ENCODE measurements at places on chromosomes 12 and 14.

DNA sequence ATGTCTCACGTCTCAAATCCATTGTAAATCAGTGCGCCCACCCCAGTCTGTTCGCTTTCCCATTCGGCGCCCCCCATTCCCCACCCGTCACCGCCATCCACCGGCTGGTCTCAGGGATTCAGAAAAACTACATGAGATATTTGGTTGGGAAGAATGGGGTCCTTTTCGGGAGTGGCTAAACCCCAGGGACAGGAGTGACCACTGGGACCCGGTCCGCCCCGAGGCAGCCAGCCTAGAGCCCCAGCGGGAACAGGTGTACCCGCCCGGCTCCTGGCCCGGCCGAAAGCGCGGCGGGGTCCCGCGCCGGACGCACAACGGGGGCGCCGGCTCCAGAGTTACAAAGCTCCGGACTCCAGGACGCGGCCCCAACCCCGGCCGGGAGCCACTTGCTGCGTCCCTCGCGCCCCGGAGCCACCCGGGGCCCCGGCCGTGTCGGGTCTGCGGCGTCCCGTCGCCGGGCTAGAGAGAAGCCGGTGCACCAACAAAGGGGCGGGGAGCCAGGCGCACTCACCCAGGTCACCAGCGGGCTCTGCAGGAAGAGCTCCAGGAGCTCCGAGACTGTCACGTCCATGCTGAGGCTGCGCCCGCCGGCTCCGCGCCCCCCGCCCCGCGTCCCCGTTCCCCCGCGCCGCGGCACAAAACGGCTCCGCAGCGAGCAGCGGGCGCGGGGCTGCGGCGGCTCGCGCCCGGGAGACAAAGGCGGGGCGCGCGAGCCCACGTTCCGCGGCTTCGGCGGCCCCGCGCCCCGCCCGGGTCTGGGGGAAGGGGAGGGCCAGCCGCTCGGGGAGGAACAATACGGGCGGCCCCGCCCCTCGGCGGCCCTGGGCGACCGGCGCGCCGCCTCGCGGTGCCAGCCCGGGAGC lies at the start of gene CCDC88C:
CCDC88C (minus strand) TSS at position 701 of the 863 bp plus-strand sequence; CDS start at position 571, 130 bp downstream.
- peak; percentile 74 for DNase-seq

DNA sequence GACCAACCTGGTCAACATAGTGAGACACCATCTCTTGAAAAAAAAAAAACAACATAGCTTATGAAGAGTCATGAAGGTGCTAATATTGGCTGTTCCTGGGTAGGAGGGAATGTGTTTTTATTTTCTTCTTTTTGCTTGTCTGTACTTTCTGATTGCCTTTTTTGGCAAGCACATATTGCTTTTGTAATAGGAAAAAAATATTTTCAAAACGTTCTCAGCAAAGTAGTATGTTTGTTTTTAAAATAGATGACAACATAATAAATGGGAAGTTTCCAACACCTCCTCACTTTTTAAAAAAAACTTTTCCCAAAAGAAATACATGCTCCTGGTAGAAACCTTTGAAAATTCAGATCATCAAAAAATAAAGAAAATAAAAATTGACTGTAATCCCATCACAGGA lies 20.9 kb downstream of the FOS start:
- no peak for DNase-seq

GRCh38 chr14:70981000-70981952 lies 74.0 kb downstream of the PCNX1 start:
- no peak for DNase-seq

DNA sequence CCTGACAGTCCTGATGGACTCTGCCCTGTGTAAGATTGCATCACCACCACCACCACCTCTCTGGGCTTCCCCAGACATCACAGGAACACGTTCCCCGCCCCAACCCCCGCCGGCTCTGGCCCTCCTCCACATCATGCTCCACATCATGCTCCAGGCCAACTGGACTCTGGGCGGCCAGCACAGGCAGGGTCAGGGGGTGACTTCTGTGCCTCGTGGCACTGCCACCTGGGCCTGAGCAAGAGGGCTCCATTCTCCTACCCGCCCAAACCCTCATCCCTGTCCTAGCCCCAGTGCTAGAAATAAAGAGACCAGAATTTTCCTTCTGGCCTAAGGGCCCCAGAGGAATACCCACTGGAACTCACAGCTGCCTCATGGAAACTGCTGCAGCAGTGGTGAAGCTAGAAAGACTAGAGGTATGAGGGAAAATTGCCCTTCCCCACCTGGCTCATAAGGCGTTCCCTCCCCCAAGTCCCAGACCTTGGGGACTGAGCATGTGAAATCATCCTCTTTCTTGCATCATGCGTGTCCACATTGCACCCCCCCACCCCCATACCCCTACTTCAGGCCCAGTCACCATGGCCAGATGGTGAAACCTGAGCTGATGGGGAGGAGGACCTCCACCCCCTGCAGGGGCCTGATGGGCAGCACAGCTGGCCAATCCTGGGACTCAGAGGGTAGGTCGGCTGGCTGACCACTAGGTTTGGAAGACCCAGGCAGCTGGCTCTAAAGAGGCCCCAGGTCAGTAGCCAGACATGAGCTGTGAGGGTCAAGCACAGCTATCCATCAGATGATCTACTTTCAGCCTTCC lies at the start of gene INHBE:
INHBE (plus strand) TSS at position 742 of the 808 bp plus-strand sequence. CDS start 230 bp downstream, outside the sequence.
- DNase-seq, result no peak

DNA sequence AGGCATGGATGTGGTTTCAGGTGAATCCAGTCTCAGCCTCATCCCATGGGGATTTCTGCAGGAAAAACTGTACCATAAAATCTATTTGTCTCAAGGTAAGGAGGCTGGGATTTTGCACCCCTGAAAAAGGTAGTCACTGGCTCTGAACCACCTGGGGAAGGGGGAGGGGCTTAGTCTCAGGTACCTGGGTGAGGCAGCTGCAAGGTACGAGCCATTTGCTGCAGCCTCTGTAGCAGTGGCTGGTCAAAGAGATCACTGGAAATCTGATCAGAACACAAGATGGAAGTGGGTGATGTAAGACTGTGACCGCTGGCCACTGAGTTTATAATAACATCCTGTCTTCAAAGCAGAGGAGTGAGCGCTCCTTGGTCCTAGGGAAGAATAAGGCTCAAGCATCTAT lies 209.9 kb upstream of the NOS1 start:
- no peak for DNase-seq

DNA sequence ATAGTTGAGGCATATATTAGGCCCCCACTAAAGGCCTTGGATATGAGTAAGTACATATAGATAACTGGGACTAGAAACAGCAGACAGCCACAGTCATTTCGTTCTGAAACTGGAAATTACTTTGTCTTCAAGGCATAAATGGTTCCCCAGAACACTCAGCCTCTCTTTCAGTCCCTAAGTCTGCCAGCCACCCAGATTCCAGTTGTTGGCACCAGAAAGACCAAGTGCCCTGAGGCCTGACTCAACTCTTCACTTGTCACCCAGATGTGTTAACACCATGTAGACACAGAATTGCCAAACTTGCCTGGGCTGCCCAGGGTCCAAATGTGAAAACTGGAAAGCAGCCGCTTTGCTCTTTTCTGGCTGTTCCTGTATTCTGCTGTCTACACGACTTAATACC lies 3.0 kb upstream of the LGALS3 start:
- DNase-seq, result no peak

DNA sequence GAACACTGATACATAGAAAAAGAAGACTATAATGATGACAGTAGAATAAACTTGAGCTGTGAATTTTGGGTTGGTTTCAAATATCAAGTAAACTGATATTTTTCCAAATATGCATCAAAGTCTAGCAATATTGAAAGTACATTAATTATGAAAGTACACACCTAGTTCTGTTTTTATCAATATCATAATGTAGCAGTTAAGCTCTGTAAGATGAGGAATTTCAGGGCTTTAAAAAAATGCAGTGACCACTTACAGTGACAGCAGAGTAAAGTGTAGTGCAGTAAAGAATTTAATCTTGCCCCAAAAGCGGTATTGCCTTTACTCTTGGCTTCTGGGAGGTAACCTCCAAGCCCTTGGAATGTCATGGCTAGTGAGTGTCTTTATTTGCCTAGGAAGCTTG lies 102.9 kb upstream of the ABCD2 start:
- DNase-seq, result no peak

DNA sequence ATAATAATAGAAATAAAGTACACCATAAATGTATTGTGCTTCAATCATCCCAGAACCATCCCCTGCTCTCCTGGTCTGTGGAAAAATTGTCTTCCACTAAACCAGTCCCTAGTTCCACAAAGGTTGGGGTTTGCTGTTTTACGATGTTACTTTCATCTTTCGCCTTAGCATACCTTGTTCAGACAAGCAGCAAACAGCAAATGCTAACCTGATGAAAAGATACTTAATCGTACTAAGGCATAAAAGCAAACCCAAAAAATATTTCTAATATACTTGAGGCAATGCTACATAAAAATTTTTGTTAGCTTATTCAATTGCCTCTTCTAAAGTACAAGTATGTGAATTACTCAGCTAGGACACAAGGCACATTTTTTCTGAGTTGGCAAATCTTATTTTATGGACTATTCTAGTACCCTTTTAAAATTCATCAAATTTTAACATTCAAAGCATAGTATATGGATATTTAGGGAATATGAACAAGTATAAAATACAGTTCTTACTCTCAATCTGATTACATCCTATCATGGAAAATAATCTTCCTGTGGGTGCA lies 97.1 kb upstream of the PLEKHG7 start:
- no peak for DNase-seq

- no peak for DNase-seq
Measured at GRCh38 chr12:122062832-122063693, 15.5 kb upstream of the MLXIP start.

- DNase-seq, result no peak
Measured at GRCh38 chr12:131194166-131194565, 240.5 kb downstream of the ADGRD1 start.

- DNase-seq, result no peak
Measured at GRCh38 chr12:96422192-96422591, 22.0 kb upstream of the CDK17 start.

GRCh38 chr14:94460631-94461416 lies 8.2 kb upstream of the SERPINA11 start:
- no peak for DNase-seq

- no peak for DNase-seq
Measured at GRCh38 chr14:90045616-90046015, 16.2 kb upstream of the KCNK13 start.

DNA sequence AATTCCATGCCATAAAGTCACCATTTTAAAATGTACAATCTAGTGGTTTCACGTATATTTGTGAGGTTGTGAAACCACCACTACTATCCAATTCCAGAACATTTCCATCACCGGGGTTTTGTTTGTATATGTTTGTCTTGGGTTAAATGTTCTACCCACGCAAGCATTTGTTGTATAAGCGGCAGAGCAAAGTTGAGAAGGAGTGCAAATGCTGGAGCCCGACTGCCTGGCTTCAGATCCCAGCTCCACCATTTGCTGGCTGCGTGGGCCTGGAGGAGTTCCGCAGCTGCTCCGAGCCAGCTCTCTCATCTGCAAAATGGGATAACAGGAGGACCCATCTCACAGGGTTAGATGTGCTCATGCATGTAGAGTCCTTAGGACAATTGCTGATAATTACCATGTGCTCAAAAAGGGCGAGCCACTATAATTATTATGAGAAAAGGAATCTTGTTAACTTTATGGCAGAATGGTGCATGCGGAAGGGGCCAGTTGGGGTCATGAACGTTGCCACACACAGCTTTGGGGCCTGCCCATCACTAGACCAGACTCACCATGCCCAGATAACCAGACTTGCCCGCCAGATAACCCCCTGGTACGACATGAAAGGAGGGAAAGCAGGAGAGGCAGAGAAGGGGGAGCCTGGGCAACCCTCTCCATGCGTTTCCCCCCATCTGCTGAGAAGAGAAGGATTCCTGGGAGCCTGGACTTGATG lies 6.4 kb downstream of the ACTN1 start:
- DNase-seq, result no peak

DNA sequence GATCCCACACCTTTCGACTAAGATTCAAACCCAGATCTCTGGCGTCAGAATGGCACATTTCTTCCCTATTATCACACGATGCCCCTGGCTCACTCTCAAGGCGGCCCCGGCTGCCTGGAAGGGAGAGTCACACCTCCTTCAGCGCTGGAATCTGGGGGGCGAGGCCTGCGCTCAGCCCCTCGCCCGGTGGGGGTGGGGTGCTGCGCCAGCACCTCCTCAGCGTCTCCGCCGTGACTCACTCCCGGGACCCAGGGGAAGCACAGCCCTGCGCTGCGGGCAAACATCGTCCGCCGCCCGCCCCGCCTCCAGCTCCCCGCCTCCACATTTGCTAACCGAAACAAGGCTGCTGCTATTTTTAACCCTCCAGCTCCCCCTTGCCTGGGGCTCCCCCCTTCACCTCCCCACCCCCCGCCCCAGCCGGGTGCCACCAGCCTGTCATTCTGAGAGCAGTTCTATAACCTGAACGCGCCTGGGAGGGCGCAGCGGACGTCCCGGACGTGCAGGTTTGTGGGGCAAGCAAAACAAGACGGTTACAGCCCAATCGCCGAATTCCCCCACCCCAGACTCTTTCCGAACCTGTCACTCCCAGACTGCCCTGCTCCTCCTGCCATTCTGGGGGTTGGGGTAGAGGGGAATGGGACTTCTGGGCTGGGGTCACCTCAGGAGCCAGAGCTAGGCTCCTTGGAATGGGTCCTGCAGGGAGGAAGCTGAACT lies 6.7 kb downstream of the HDAC7 start:
- DNase-seq, result peak; percentile 94

DNA sequence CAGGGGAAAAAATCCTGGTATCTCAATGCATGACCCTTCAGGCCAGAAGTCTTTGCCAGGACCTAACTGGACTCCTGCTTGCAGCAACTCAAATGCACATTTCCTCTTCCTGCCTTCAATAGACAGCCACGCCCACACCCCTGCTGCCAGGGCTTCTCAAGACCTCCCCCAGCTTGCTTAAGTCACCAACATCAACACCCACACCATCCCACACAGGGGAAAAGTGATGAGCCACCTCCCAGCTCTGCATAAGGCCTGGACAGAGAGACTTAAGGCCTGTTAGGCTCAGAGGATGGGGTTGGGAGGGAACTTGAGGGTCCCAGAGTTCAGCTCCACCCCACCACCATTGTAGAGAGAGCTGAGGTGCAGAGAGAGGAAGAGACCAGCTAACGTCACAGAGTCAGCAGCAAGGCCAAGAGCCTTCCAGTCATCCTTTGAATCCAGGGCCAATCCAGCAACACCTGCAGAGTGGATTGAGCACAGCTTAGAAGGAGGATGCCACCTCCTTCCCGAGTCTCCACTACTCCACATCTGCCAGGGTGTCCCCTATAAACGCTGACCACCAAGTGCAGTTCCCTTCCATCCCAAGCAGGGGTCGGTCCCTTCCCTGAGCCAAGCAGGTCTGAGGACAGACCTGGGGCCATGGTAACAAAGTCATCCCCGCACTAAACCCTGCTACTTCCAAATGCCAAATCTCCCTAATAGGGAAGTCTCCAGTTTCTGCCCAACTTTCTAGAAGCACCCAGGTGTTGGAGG lies 50.0 kb downstream of the KDM2B start:
- peak; percentile 88 for DNase-seq

- no peak for DNase-seq
Measured at GRCh38 chr14:65506801-65507200, 94.3 kb downstream of the FUT8 start.

GRCh38 chr12:68807576-68808387 lies at the start of gene MDM2:
Gene MDM2, plus strand, starts transcription at chr12:68808177. Its CDS starts 301 bp downstream, at chr12:68808478.
- peak; percentile 91 for DNase-seq
